ENCODE measurements at places on chromosomes 3 and 15. TPM values are rescaled to one million over a fixed set of nuclear protein-coding genes. Genes with fewer than 3 reads are reported as not detected.

GNAT1 gene
- not detected for total RNA-seq

TGM4 gene
- not detected for total RNA-seq

ESYT3 gene
- 6.5 TPM for total RNA-seq

CNTN6 gene
- not detected for total RNA-seq

C3orf85 gene
- not detected for total RNA-seq
